ENCODE measurements at places on chromosomes 16 and 17.

- DNase-seq: no peak
Measured at GRCh38 chr16:77744141-77744540, 21.8 kb downstream of the NUDT7 start.

DNA sequence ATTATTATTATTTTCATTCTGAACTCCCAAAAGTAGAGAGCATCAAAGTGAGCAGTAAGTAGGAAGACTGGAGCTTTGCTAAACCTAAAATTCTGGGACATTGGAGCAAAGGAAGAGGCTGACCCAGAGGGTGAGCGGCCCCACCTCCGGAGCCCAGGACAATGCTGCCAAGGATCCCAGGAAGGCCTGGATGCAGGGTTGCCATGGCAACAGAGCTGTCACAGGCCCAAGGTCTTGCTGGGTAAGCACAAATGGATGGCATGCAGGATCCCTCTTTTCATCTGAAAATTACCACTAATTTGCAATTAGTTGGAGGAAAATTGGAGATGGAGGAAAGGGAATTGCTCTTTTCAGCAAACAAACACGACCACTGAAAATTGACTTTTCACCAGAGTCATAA, 457.9 kb upstream of the CDH5 start:
- DNase-seq: peak; percentile 60

DNA sequence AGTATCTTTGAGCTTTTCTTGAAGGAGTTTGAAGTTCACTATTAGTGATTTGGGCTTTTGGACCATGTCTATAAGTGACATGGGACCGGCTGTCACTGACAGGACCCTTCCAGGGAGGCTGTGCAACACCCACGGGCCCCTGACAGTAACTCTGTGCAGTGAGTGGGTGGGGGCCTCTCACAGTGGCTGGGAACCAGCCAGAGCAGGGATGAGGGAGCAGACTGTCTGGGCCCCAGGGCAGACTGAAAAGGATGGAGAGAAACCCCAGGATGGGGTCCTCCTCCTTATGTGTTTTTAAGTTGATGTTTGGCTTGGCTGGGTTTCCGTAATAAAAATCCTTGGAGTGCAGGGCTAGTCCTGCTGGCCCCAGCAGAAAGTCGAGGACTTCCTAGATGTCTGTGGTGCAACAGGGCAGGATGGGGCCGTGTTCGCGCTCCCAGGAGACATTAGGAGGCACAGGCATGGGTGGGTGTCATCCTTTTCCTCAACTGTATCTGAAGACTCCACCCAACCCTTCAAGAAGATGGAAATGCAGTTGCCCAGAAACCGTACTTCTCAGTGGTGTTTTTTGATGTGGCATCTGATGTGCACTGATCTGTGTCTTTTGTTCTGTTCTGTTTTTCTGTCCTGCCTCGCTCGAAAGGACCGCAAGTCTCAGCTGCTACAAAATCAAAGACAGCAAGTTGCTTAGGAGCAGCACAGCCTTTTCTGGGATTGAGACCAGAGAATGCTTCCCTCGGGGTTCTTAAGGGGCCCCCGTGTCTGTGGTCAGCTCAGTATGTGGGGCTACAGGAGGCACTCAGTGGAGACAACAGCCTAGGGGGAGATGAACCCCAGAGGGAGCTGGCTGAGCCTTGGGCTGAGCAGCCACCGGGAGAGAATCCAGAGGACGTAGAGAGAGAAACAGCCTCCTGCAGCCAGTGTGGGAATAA, 24.2 kb downstream of the PLD6 start:
- DNase-seq: no peak

DNA sequence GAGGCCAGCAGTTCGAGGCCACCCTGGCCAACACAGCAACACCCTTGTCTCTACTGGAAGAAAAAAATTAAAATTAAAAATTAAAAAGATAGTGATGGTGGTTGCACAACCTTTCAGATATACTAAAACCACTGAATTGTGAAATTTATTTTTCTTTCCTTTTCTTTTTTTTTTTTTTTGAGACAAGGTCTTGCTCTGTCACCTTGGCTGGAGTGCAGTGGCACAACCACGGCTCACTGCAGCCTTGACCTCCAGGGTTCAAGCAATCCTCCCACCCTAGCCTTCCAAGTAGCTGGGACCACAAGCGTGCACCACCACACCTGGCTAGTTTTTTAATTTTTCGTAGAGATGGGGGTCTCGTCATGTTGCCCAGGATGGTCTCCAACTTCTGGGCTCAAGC, 254.4 kb downstream of the SLC39A11 start:
- DNase-seq: peak; percentile 47

DNA sequence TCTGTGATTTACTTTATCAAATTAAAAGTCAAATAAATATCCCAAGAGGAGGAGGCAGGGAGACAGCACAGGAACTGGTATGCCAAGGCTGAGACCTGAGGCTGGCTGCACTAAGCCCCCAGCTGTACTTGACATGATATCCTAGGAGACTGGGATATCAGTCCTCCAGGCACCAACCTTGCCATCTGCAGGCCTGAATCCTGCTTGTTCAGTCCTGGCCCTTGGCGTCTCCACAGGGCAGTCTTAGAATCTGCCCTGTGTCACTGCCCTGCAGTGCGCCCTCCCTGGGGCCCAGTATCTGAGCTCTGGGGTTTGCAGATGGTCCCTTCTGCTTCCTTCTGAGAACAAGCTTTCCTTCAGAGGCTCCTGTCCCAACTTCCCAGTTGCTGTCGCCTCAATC, 75.9 kb downstream of the HS3ST3A1 start:
- DNase-seq: peak; percentile 79

- no peak for DNase-seq
Measured at GRCh38 chr17:83137523-83137922, 58.1 kb downstream of the METRNL start.

DNA sequence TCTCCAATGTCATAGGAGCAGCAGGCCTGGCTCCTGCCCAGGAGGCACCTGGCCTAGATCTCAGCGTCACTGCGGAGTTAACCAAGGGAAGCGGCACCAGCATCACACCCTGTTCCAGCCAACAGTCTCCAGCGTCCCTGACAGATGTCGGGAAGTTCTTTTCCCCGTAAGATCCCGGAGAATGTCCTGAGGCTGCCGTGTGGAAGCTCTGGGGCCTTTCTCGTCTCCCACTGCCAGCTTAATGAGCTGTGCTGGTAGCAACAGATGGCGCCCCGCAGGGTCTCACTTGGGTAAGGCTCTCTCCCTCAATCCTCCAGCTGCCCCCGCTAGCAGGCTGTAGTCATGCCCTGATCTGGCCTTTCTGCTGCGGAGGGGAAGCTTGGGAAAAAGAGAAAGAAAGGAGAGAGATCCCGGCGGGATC, 57.5 kb downstream of the MARCHF10 start:
- no peak for DNase-seq

DNA sequence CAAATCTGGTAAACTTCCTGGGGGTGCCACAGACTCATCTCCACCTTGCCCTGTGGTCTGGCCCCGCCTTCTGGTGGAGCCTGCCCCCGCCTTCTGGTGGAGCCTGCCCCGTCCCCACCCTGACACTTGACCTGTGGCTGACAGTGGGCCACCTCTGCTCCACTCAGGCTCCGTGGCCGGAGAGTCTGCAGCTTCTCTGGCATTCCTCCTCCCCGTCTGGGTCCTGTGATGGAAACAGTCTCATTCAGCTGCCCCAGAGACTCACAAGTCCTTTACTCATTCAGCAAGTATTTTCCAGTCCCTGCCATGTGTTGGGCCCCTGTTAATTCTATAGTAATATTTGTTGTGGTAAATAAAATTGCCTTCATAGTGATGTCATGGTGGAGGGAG, 21.0 kb upstream of the G6PC1 start:
- no peak for DNase-seq
